ENCODE measurements at places on chromosomes 2 and 18.

GRCh38 chr18:73189718-73190117 is 321.9 kb upstream of the NETO1 start:
- no peak for DNase-seq

GRCh38 chr2:218680061-218680460 is 8.2 kb downstream of the STK36 start:
- no peak for DNase-seq

DNA sequence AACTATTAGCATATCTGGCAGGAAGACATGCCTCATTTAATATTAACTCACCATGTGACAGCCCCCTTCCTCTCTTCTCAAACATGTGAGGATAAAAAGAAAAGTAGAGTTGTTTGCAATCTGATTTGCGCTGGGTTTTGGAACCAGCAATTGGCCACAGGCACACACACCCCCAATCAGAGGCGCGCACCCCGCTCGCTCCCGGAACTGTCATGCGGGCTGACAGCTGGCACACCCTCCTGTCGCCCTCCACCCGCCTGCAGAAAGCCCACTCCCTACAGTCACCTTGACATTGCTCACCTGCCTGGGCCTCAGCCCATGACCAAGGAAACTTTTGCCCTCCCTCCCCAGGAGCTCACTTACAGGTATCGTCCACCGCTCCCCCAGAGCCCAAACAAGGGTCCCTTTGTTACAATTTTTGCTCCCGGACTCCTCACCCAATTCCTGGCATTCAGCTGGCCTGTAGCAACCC is 1.1 kb downstream of the COBLL1 start:
- peak; percentile 67 for DNase-seq

DNA sequence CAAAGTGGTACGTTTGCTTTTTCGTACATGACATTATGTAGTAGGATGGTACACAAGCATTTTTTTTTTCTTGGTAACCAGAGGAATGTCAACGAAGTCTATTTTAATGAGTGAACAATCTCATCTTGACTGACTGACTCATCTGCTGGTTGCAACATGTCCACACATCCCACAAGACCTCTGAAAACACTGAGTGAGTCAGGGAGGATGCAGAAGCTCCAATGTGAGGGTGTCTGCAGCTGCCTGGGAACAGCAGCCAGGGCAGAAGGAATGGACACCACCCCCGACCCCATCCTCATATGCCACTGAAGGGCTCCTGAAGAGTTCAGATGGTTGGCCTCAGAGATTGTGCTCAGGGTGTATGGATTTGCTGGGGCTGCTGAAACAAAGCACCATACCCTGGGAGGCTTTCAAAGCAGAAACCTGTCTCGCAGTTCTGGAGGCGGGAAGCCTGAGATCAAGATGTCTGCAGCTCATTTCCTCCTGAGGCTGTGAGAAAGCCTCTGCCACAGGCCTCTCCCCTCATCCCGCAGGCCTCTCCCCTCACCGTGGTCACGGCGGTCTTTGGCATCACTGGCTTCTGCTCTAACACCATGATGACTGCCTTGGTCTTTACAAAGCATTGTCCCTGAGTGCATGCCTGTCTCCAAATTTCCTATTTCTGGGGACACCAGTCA is 124.6 kb downstream of the LRATD1 start:
- DNase-seq = no peak

- DNase-seq = no peak
These were observed 178.7 kb downstream of the SRBD1 start for GRCh38 chr2:45432406-45432805.

DNA sequence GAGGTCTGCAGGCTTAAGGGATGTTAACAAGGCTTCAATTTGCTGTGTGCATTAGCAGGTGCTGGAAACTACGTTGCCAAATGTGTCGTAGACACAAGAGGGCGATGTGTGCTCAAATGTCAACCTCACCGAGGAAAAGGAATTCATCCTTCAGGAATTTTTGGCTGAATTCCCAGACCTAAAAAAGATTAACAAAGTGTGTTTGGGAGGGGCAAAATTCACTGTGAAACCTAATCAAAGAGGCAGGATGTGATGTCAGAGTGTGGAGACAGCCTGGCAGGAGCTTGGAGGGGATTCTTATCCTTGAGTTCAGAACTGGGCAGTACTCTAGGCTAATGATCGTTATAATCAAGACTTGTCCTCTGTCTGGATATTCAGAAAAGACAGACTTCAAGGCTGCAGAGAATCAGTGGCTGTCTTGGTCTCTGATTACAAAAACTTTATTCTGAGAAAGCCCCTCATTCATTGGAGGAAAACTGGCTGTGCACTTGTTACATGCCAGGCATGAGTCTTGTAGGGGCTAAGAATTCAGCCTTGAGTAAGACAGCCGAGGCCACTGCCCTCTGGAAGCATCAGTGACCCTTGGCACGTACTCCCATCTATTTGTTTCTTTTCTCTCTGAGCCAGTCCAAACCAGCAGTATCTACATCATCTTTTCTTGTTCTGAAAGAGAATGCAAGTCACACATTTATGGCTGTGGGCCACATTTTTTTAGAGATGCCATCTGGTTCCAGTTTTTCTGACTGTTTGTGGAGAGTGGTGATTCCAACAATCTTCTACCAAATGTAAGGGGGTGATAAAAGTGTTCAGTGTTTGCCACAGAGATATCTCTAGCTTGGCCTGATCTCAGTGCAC is 18.7 kb upstream of the SCYGR1 start:
- peak; percentile 74 for DNase-seq

GRCh38 chr2:96957244-96957643 is 29.1 kb downstream of the FAM178B start:
- DNase-seq = no peak

GRCh38 chr2:22196806-22197205 is 1073.0 kb downstream of the TDRD15 start:
- DNase-seq = no peak

DNA sequence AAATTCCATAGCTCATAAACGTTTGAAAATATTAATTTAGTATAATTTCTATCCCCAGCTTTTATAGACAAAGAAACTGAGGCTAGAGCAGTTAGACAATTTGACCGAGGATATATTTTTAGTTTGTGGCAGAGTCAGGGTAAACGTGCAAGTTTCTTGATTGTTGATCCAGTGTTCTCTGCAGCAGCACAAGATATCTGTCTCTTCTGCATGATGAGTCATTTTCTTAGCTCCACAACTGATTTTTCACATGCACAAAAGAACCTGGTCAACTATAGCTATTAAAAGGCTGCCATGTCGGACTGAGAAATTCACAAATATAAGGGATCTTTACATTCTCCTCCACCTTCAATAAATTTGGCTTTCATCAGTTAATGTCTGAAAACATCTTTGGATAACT is 143.4 kb upstream of the CYP26B1 start:
- no peak for DNase-seq

- no peak for DNase-seq
These were observed 25.0 kb downstream of the CYBRD1 start for GRCh38 chr2:171547256-171547655.

- DNase-seq = no peak
These were observed 830 bp downstream of the DNER start for GRCh38 chr2:229713371-229714079.

GRCh38 chr2:211513446-211513845 is 957.0 kb downstream of the CPS1 start:
- no peak for DNase-seq

DNA sequence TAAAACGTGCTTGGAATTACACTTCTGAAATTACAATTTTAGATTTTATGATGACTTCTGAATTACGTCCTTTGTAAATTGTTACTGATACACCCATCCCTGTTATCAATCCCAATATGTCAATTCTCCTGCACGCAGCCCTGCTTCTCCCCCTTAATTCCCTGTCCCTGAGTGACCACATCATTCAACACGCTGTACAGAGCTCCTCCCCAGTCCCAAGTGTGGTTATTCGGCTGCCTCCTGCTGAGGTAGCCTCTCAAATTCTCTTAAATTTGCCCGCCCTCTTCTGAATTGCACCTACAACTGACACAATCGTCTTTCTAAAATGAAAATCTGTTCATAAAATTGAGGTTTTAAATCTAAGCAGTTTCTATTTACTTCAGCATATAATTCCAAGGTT is 10.1 kb downstream of the SERPINB8 start:
- DNase-seq = no peak

DNA sequence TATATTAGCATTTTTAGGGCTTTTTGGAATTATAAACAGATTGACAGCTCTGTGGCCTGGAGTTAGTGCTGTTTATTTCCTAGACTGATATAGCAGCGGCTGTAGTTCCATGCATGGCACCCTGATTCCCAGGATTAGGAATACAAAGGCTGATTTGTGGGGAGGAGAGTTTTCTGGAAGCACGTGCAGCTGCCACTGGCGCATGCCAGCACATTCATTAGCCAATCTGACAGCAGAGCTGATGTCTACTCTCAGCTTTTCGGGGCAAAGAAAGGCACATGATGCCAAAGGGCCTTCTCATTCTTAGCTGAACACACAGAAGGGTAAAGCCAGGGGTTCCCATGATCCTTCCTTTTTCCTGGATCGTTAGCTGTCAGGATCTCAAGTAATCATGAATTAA is 45.7 kb upstream of the RAPH1 start:
- DNase-seq = no peak

DNA sequence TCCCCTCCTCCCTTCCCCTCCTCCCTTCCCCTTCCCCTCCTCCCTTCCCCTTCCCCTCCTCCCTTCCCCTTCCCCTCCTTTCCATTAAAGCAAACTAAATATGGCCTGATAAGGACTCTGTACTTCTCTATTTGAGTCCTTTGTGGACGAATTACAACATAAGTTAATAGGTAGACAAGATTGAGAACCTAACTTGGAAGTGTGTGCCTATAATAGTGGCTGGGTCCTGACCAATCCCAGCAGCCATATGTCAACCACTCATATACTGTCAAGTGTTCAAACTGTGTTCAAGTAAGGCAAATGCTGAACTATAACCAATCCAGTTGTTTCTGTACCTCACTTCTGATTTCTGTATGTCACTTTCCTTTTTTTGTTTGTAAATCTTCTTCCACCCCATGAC is 97.1 kb upstream of the RBMS1 start:
- no peak for DNase-seq

DNA sequence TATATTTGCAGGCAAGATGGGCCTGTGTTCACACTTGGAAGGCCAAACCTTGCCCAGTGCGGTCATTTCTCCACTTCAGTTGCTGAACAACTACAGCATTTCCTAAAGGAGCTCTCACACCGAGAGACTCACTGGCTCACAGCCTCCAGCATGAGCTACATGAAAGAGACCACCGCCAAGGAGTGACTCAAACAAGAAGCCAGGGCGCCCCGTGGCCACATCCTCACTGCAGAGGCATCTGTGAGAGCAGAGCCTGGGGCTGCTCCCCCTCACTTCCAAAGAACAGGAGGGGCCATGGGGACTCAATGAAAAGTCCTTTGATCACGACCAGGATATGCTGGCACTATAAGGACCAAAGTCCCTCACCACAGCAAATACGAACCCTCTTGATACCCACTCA is 50.0 kb downstream of the TMEM163 start:
- no peak for DNase-seq

DNA sequence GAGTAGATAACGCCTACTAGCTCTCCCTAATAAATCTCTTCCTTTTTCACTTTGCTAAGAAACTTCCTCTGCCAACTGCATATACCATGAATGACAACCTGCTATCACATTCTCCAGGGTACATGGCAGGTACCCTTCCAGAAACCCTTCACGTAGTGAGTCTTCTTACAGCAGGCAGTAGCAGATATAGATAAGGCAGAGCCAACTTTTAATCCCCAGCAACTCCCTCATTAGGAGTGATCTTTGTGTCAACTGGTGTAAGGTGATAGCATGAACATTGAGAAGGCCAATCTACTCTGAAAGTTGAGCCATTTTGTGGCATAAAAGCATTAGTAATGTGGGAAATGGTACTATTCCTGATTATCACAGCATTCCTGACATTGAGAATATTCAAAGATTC is 5.7 kb upstream of the STK17B start:
- DNase-seq = no peak

DNA sequence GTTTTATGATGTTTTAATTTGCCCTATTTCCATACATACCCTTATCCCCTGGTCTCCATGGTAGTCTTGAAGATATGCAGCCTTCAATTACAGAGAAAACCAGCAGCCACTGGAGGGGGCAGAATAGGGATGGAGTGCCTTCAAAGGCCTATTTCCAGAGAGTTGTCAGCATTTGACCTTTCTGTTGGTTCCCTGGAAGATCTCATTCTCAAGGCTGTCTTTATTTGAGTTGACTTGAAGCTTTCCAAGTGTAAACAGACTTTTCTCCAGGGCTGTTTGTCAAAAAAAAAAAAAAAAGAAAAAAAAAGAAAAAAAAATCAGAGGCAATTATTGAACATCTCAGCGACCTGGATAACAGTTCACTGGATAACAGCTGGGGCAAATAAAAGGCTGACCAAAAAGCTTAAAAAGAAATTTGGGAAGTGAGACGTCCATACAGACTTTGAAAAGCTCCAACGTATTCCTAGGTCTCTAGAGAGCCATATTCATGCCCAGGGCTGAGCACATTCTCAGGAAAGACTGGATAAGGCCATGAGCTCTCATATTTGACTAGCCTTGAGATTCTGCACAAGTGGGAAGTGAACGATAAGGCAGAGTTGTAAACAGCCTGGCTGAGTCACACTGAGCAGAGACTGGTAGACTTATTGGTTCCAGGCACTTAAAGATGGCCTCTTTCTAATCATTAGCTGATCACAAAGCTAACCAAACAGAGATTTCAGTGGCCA is 126.6 kb downstream of the VAPA start:
- no peak for DNase-seq

DNA sequence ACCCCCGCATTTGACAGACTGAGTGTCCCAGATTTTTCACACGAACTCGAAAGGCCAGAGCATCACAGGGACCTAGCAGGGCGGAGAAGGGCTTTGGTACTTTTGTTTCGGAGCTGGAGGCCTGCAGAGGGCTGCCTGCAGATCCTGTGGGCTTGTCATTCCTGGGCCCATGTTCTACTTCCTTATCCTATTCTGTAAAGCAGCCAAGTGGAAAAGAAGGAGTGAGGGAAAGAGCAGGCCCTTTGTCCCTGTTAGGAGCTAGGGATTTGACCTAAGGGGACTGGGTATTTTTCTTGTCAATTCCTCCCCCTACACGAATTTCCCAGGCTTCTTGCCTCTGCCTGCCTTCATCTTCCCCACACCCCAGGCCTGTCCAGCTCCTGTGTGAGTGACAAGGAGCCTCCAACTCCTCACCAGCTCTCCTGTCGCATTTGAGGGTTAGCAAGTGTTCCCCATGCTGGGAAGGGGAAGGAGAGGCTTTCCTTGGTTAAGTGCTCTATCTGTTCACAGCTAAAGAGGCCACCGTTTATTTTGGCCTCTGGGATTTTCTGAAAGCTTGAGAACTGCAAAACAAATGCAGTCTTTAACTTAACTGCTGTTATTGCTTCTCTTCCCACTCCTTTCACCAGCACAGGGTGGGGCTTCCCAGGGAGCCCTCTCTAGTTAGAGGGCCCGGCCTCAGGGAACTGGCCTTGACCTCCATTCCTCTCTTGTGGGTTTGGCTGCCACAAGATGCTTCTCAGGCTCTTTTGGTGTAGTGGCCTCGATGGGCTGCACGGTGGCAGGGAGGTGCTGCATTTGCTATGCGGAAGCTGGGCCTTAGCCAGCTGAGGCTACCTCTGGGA is 61.2 kb downstream of the SGPP2 start:
- DNase-seq = no peak

GRCh38 chr2:216189410-216189809 is 80.3 kb downstream of the XRCC5 start:
- DNase-seq = no peak
